ENCODE measurements at places on chromosomes 1 and 21. TPM values are rescaled to one million over a fixed set of nuclear protein-coding genes. Genes with fewer than 3 reads are reported as not detected.
A peak's percentile ranks its signal among the peaks of the same experiment; 100 is the strongest.

DNA sequence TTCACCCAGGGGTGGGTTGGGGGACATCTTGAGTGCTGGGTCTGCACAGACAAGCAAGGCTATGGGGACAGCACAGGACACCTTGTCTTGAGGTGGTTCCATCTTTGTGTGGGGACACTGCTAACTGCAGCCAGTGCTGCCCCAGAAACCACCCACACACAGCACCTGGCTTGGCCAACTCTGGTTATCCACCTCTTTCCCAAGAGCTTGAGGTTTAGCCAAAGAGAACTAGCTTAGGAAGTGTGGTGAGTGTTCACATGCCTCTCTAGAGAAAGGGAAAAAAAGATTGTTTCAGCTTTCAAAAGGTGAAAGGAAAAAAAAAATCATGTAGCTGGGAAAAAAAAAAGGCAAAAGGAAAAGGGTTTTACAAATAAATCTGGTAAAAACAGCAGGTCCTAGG, 32.4 kb downstream of the BCAR3 start:
- no peak for DNase-seq

- peak; percentile 40 for DNase-seq
Measured at GRCh38 chr21:35239811-35240219, 190.7 kb upstream of the RUNX1 start.

DNA sequence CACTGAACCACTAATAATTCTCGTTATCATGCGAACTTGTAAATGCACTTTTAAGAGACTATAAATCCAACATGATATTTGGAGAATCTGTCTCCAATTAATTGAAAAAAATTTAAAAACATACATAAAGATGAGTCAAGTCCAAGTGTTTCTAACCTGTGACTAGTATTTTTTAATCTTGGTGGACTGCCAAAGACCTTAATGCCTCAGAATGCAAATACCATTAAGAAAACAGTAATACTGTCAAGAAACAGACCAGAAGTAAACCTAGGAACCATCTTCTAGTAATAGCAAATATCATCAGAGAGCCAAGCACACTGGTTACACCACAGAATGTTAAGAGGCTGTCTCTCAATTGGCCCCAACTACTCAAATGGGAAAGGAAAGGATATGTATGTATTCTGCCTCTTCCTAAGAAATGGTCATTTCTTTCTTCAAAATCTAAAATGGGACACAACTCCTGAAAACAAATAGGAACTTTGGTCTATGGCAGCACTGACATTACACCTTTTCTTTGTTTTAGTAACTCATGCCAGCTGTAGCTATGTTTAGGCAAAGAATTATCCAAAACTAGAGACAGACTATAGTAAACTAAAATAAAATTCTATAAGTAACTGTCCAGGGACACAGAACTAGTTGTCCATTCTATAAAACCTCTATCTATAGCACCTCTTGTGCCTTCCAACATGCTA, 15.8 kb downstream of the SCYL3 start:
- no peak for DNase-seq

- DNase-seq, result peak; percentile 97
Measured at GRCh38 chr1:56074007-56074651, 505.2 kb downstream of the PLPP3 start.

DNA sequence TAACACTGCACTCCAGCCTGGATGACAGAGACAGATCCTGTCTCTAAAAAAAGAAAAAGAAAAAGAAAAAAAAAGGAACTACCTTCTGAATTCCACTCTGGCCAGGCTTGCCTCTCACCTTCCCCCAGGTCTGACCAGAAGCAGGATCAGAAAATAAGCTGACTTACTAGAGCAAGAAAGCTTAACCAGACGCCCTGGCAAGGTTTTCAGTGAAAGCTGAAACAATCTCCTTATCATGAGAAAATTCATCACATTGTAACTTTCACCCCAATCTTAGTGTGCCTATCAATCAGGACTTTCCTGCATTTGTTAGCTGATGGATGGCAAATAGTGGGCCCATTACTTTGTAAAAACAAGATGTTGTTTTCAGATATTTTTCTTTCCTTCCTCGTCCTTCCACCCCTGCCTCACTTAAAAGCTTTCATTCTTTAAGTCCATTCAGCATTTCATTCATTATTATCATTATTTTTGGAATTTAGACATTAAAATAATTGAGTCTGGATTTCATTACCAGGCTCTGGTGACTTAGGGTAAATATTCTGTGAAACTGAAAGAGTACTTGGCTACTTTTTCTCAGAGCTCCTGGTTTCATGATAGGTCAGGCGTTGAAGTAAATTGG, 96.5 kb upstream of the CD34 start:
- no peak for DNase-seq

DNA sequence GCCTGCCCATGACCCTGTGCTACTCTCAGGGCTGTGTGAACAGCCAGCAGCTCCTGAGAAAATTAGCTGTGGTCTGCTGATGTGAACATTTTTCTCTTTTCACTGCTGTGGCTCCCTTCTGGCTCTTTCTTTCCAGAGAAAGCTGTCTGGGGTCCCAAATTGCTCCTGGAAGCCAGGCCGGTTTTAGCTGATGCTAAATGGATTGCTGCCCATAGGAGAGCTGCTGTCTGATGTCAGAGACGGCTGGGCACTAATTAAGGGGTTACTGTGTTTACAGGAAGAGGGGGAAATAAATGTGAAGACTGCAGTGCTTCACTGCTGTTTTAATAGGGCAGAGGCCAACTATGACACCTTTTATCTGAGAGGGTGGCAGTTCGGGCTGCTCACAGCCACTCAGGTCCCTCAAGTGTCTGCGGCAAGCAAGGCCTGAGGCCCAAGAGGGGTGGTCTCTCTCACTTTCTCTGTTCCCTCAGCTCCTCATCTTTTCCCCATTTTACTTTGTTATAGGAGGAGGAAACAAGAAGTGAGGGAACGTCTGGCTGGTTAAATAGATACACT, 106.0 kb upstream of the GNG12 start:
- DNase-seq, result peak; percentile 55

DNA sequence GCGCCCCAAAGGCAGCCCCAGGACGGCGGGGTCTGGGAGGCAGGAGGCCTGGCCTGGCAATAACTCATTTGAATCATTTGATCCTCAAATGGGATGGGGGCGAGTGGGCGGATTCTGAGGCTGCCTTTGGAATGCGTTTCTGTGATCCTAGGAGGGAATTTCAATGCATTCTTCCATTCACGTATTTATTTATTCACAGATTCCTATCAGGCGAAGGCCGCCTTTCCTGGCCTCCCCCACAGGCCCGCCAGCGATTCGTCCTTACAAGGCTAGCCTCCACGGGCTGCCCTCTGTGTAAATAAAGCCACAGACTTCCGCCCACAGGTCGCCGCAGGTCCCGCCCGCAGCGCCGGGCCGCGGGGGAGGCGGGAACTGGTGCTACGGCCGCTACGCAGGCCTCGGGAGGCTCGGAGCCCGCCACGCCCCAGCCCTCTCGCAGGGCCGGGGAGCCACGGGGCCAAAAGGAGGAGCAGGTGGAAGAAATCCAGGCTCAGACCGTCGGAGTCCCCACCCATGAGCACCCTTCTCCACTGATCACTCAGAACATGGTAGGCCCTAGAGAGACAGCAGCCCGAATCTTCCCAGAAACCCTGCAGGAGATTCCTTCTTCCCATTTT, 31.3 kb upstream of the JUN start:
- peak; percentile 73 for DNase-seq

- no peak for DNase-seq
Measured at GRCh38 chr1:58143972-58144697, 402.4 kb downstream of the OMA1 start.

DNA sequence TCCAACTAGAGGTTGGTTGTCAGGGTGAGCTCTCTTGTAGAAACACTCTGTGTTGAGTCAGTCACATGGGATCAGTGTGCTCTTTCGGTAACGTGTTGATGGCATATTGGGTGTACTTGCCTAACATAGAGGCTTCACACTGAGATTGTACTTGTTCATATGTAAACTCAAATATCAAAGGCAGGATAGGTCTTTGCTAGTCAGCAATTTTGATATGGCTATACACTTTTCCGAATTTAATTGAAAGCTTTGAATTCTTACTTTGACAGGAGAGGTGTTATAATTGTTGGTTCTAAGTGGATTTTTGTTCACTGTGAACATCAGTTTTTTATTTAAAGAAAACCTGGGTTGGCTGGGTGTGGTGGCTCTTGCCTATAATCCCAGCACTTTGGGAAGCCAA, 16.4 kb upstream of the TGFB2 start:
- no peak for DNase-seq

- DNase-seq, result no peak
Measured at GRCh38 chr1:114564141-114564540, 17.3 kb downstream of the BCAS2 start.

DNA sequence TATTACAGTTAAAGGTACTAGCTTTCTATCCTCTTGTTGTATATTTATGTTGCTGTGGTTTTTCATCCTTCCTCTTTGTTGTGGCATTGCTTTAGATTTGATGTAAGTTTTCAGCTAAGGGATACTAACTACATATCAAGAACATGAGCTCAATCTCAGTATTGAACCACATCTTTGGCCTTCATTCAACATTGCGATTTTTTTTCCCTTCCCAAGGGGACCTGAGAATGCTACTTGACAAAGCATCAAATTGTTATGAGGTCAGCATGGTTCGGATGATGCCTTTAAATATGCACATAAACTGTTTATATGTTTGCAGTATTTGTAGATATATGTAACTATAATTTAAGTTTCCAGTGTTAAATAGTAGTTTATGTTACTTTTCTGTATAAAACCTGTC, 31.7 kb upstream of the GPR88 start:
- DNase-seq, result peak; percentile 60

DNA sequence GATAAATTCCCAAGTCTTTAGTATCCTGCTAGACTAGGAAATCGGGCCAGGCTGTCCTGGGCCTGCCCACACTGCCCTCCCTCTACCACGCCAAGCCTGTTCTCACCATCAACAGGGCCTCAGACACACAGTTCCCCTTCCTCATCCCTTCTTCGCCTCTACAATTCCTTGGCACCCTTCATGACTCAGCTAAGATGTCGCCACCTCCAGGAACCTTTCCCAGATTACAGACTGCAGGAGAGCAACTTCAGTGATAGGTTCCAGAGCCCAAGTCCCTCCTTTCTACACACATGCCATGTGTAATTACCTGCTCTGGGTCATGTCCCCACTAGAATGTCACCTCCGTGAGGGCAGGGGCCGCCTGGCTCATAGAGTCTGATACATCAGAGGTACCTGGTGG, 3.3 kb downstream of the RIMS3 start:
- no peak for DNase-seq

DNA sequence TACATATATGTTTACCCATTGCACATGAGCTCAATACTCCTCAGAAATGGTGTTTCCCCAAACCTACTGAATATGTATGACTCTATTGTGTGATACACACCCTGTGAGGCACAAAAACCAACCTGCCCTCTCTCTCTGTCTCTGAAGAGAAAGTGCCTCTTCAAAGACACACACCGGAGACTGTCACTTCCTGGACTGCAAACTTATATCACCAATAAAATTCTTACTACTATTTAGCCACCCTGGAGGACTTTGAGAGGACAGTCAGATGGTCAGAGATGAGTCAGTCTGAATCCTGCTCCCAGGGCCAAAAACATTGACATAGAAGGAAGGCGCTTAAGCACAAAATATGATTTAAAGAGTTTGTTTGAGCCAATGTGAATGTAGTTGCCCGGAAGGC, 110.4 kb downstream of the PPIAL4G start:
- DNase-seq, result no peak

GRCh38 chr1:31345635-31346034, 27.2 kb downstream of the FABP3 start:
- no peak for DNase-seq

GRCh38 chr1:84506002-84506728, at the start of the genes GNG5 and SPATA1:
TSS of gene GNG5 (minus strand) at chr1:84506581. CDS start at chr1:84506091, 490 bp downstream.
TSS of gene SPATA1 (plus strand) at chr1:84506386. CDS start at chr1:84516360, 9,974 bp downstream.
- peak; percentile 99 for DNase-seq

GRCh38 chr1:236687273-236687672, 974 bp downstream of the ACTN2 start:
- no peak for DNase-seq

GRCh38 chr1:171653796-171654195, 1.3 kb upstream of the MYOC start:
- DNase-seq, result no peak

DNA sequence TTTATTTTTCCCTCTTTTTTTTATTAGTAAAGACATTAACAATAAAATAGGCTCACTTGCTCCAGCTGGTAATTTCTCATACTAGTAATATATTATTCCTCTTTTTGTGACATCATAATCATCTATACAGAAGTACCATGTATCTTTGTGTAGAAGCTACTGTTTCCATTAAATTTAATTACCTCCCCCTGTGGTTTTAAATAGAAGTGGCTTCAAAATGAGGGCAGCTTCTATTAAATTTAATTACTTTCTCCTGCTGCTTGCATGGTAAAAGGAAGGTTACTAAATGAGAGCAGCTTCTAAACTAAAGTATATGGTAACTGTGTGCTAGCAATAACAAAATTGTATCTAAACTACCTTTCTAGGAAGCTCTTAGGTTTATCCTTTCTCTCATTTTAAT, 94.0 kb downstream of the DPYD start:
- DNase-seq, result no peak

GRCh38 chr1:246537887-246538286, 28.2 kb downstream of the TFB2M start:
- DNase-seq, result no peak

DNA sequence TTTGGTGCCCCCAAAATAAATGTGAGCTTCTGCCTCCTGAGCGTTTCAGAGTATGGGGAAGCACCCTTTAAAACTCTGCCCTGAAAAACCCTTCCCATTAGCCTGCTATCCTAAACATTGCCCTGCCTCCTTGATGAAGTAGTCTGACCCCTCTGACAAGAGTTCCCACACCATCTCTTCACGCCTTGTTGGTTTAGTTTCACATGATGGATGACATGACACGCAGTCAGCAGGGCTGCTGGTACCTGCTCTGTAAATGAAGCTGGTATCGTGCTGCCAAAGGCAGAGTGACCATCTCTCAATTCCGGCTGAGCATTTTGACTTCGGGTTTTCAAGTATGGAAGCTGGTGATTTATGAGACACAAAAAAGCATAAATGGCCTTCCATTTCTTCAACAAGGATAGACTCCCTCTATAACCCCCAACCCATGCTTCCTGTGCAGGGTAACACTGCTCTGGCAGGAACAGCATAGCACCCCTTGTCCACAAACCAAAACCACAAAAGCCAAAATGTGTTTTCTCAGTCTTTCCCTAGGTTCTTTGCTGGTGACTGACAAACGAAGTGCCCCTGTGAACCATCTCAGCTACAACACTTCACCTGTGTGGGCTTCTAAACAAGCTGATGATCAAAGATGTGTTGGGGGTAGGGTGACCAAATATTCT, 444.6 kb downstream of the NUF2 start:
- no peak for DNase-seq

DNASE2B gene
- 0.09 TPM for total RNA-seq

HPCAL4 gene
- 1.8 TPM for total RNA-seq

OVAAL gene
- not detected for total RNA-seq

WNT9A gene
- 4.6 TPM for total RNA-seq

HMGCS2 gene
- 0.13 TPM for total RNA-seq

HIPK1 gene
- 17.1 TPM for total RNA-seq

VWA5B1 gene
- total RNA-seq, result 0.04 TPM

OR6Y1 gene
- not detected for total RNA-seq

All from muscle of leg (tissue), 16 donors.